ENCODE measurements at places on chromosomes 16 and 17.

DNA sequence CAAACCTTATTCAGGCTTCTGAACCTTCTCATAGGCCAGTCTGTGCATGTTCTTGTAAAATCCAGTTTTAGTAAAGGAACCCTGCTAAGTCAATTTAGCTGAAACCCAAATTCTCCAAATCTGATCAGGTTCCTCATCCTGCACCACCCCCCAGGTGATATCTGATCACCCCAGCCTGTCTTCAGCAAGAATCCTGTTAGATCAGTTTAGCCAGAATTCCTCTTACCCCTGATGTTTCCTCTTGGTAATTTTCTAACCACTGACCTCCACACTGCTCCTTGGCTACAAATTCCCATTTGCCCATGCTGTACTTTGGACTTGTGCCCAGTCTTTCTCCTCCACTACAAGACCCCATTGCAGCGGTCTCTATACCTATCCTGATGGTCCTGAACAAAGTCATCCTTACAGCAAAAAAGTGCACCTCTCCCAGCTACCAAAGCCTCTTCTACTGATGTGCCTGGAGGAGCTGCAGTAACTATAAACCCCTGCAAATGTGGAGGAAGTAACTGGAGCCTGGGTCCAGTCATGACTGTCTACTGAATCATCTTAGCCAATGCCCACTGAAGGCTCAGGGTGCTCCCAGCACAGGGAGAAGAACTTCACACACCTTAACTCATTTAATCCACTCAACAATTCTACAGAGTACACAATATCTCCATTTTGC lies 23.8 kb downstream of the TEX14 start:
- no peak for DNase-seq

GRCh38 chr17:12995896-12996295 lies 21.9 kb downstream of the ELAC2 start:
- no peak for DNase-seq

DNA sequence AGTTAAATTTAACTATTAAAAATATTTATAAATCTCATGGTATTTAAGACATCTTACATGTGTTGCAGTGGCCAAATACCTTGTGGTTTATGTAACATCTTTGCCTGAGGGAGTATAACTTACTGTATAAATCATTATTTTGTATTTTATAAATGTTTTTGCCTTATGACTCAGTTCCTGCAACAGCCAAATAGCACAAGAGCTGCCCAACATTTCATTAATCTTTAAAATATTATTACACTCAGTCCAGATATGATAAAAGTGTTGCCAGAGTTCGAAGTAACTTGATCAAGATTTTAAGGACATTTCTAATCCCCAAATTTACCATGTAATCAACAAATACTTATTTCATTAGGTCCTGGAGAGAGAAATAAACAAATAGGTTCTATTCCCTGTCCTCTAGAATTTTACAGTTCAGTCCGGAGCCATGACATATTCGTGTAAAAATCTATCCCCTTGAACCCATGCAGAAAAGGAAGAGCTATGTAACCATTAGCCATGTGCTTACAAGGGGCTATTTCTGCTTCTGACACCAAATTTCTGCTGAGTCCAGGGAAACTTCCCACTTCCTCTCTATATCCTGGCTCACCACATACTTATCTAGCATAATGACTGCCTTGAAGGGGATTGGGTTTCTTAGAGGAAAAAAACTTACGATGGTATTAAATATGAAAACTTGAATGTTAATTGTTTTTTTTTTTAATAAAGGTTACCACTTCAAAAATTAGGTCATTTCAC lies 44.0 kb downstream of the IRX6 start:
- DNase-seq, result no peak

DNA sequence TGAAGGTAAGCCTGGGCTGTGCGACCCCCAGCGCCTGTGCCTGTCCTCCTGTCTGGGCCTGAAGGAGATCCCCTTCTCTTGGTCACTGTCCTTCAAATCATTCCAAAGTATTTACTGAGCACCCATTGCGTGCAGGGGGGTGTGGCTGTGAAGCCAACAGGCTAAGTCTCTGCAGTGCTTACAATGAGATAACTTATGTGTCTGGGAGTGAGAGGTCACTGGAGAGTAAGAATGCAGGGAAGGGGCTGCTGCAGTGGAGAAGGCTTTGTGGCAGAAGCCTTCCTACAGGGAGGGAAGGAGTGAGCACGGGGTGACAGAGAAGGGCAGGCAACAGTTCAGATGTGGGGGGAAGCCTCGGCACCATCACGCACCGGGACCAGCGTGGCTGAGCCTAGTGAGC lies 11.2 kb upstream of the SMIM5 start:
- no peak for DNase-seq

GRCh38 chr17:59719526-59719925 lies 12.1 kb downstream of the VMP1 start:
- DNase-seq, result no peak

DNA sequence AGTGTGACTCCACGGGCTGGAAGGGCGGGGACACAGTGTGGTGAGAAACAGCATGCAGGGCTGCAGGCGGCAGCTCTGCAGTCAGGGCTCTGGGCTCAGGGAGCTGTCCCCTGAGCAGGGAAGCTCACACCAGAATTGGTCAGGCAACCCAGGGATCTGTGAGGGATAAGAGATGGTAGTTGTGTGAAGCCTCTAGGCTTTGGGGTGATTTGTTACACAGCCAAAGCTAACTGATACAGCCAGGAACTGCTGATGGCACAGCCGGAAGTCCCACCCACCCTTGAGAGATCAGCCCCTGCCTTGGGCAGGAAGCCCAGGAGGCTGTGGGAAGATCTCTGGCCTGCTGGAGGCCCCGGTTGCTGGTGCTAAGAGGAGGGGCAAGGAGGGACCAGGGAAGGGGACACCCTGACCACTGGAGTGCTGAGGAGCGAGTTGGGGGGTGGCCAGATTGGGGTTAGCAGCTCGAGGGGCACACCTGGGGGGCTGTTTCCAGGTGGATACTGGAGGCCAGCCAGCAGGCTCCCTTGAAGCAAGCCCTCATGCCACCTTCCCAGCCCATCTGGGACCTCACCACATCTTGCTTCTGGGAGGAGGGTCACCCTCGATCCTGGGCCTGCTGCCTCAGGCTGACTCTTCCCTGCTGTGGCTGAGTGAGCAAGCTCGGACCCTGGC lies 25.2 kb downstream of the NPTX1 start:
- DNase-seq, result no peak

All from activated T-helper 1 cell treated with Interleukin-2 at 50 U/mL for 16 hours (primary cell).